ENCODE measurements at places on chromosomes 11 and 22.
A peak's percentile ranks its signal among the peaks of the same experiment; 100 is the strongest.

GRCh38 chr22:19654338-19654987, 59.8 kb upstream of the SEPTIN5 start:
- no peak for DNase-seq

DNA sequence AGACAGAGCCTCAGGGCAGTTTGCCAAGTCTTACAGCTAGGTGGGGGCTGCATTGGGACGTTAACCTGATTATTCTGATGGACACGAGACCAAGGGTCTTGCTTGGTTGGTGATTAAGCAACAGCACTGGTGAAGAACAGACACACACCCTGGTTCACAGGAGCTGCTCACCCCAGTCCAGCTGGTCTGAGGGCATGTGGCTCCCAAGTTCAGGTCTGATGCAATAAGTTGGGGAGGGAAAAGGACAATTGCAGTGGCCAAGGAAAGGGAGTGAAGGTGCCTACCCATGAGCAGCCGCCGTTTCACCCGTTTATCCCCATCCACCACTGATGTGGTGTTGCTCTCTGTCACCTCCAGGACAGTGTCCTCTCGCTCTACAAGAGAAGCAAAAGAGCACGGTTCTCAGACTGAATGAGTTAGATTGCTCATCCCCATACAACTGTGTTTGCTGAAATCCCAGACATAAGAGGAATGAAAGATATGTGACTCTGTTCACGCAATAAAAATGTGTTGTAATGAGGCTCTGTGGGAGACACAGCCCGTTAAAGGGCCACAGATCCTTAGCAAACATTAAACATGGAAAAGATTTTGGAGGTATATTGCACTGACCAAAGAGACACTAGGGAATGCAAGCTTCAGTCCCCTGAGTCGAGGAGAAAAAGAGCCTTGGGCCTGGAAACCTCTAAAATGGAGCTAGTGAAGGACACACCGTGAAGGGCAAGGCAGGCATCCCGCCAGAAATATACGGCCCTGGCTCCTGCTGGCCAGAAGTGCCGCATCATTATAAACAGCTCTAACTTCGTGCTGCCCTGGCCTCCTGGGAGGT, 25.6 kb downstream of the SCUBE2 start:
- DNase-seq = no peak

- no peak for DNase-seq
Measured at GRCh38 chr22:19068784-19069271, 53.4 kb downstream of the DGCR2 start.

DNA sequence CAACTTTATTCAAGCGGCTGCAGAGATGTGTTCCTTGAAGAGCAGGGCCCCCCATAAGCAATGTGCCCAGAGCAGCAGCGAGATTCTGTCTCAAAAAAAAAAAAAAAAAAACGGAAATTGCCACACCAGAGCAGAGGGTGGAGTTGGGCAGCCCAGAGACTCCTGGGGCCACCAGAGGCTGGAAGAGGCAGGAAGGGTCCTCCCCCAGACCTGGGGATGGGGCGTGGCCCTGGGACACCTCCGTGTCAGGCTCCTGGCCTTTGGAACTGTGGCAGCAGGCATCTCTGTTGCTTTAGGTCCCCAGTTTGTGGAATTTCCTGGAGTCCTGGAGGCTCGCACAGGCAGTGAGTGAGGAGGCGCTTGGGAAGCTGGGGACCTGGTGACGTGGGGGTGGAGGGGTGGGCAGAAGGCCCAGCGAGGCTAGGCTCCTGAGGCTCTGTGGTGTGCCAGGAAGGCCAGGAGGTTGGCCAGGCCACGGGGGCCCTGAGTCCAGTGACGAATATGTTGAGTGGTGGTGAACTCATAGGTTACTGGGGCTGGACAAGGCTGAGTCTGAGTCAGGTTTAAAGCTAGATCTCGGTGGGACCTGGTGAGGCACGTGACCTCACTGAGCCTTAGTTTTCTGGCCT, 735.6 kb downstream of the BRD1 start:
- DNase-seq = no peak

DNA sequence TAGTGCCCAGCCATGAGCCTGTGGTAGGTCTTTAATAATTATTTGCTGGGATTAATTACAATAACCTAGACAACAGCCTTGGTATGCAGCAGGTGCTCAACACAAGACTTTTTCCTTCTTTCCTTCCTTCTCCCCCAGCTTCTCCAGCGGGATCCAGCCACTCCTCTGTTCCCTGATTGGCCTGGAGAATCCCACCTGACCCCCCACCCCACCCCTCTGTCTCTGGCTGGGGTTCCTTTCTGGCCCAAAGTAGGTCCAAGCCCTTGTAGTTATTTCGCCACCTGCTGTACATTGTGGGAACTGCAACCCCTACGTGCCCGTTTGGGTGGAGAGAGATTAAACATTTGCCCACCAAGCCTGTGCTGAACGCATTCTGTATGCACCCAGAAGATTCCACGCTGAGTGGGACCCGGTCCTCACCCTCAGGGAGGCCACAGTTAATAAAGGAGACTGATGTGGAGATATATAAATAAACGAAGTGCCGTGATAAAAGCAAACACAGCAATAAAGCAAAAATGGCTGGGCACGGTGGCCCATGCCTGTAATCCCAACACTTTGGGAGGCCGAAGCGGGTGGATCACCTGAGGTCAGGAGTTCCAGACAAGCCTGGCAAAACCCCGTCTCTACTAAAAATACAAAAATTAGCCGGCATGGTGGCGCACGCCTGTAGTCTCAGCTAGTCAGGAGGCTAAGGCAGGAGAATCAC, 32.1 kb upstream of the DGKZ start:
- no peak for DNase-seq

GRCh38 chr11:73528013-73528412, 69.9 kb downstream of the FAM168A start:
- DNase-seq = no peak

DNA sequence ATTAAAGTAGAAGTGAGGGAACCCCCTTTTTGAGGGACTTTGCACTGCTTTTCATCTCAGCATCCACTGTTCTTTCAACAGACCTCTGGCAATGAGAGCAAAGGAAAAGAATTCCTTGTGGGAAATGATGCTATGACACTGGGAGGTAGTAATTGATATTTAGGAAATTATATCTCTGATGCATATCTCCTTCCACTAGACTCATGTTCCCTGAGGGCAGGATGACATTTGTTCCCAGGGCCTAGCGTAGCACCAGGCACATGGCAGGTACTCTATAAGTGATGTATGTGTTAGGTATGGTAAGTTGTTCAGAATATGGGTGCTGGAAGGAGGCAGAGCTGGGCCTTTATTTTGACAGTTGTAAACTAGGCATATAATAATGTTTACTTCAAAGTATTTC, 142.9 kb downstream of the CCDC81 start:
- DNase-seq = no peak

- no peak for DNase-seq
Measured at GRCh38 chr11:98564881-98565280, 455.9 kb upstream of the CNTN5 start.

DNA sequence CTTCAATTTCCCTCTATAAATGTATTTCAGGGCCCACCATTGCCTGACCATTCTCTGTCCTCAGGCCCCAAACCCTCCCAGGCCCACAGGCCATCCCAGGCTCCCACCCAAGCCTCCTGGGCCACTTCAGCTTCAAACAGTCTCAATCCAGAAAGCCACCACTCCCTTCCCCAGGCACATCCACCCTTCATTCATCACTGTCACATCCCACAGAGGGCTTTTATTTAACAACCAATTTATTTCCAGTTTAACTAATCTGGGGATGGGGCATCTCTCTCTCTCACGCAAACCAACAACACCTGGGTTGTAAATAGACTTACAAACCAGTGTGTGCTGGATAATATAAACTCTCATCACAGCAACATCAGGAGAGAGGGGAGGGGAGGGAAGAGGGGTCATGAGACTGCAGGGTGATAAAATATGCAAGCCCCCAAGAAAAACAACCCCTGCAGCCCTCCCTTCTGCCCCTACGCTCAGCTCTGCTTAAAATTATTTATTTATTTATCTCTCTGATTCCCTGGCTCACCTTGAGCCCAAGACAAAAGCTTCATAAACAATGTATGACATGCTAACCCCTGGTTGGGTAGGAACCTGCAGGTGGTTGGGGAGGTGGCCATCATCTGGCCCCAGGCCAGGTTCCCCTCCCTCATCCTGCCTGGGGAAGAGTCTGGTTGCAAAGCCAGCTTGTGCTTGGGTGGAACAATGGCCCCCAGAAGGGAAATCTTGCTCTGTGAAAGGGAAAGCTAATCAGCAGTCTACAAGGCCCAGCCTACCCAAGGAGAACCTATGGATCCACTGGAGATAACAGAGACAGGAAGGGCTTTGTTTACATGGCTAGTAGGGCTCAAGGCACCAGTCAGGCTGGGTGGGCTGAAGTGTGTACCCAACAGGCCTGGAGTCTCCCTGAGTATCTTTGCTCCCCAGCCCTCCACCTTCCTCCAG, 359.2 kb downstream of the BUD13 start:
- DNase-seq = peak; percentile 87

DNA sequence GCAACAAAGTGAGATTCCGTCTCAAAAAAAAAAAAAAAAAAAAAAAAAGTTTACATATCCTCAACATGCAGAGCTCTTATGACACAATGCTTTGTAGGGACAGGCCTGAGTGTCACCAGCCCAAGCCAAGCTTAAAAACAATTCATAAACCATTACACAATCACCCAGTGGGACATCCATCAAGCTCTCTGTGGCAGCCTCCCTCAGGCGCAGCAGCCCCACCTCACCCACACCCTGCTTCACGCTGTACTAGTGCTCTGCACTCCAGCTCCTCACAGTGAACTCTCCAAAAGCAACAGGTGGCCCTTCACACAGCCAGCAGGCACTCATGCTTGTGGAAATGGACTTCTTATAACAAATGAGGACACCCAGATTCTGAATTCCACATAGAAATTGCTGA, 3.5 kb upstream of the FOXRED2 start:
- DNase-seq = no peak

DNA sequence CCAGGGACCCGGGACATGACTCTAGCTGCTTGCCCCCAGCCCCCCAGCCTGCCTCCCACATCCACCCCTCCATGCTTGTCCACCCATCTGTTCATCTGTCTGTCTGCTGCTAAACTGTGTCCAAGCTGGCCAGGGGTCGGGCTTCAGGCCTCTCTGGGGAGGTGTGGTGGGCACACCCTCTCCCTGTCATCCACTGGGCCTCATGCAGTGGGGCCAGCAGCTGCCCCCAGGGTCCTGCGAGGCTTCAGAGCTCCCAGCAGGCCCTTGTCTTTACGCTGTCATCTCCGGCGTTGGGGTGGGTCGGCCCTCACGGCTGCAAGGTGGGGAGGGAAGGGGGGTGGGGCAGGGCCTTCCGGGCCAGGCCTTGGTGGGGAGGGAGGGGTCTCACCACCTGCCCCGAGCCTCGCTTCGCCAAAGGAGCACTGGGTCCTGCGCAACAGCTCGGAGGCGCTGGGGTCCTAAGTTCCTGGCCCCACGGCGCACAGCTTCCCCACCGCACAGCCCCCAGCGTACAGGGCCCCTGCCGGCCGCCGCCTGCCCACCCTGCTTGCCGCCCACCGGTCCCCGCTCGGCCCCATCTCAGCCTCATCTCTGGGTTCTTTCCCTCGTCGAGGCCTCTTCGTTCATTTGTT, 26.7 kb downstream of the MOB2 start:
- DNase-seq = no peak

DNA sequence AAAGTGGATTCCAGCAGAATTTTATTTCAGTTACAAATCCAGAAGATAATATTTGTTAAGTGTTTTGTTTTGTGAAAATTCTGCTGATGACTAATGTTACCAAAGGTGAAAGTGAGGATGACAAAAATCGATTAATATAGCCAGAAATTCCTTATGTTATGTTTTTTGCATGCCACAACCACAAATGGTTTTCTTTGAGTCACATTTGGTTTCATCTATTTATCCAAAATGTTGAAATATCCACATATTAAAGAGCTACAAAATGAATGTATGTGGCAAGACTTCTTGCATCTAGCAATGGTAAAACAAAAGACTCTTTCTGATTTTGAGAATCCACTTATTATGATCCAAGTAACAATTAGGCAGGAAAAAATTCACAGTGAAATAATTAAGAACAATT, 150.1 kb upstream of the LRRC4C start:
- no peak for DNase-seq

- DNase-seq = no peak
Measured at GRCh38 chr11:4647766-4648165, 4.0 kb downstream of the OR51E1 start.

- DNase-seq = no peak
Measured at GRCh38 chr11:119566319-119566718, 143.3 kb upstream of the THY1 start.

- DNase-seq = peak; percentile 81
Measured at GRCh38 chr11:20873054-20873453, 203.7 kb downstream of the NELL1 start.

DNA sequence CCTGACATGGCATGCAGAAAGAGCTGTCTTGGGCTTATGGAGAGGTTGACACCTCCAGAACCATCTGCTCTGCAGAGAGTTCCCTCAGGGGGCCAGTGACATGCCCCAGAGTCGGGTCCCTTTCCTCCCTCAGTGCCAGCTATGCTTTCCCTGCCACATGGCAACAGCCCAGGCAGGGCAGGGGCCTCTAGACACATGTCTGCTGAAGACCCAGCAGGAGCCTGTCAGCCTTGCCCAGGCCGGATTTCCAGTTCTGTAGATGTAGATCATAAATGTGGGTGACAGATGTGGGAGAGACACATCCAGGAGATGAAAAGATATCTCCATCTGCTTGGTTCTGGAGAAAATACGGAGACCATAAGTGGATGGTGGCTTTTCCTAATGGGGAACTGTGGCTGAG, 25.5 kb downstream of the NAV2 start:
- DNase-seq = no peak

GRCh38 chr11:76702336-76703128, 32.0 kb upstream of the LRRC32 start:
- no peak for DNase-seq

GRCh38 chr11:76501526-76502202, 56.8 kb downstream of the EMSY start:
- no peak for DNase-seq

- no peak for DNase-seq
Measured at GRCh38 chr11:46898396-46899095, 19.8 kb downstream of the LRP4 start.

- DNase-seq = no peak
Measured at GRCh38 chr22:41661088-41661487, 27.6 kb downstream of the SNU13 start.

- DNase-seq = no peak
Measured at GRCh38 chr22:41302021-41302767, 869 bp downstream of the ZC3H7B start.

DNA sequence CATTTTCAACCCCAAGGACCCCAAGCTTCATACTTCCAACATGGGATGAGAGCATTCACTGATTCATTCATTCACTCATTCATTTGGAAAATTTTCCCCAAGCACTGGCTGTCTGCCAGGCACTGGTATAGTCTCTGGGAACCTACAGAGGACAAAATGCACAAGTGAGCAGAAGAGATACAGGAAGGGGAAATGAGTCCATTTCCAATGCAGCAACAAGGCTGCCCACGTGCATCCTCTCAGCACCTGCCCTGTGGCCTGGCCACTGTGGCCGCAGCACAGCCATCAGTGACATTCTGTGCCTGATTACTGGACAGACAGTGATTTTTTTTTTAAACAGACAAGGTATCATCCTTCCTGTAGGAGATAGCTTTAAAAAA, 96.0 kb upstream of the PITPNB start:
- no peak for DNase-seq

- DNase-seq = no peak
Measured at GRCh38 chr22:18060646-18061620, 16.9 kb upstream of the PEX26 start.

All from NCI-H2081 treated with DMSO at 0.1 percent for 48 hours (cell line).